Sigmoid colon (tissue), 7 donors: ENCODE measurements at places on chromosomes 12 and 14.
A peak's percentile ranks its signal among the peaks of the same experiment; 100 is the strongest.

DNA sequence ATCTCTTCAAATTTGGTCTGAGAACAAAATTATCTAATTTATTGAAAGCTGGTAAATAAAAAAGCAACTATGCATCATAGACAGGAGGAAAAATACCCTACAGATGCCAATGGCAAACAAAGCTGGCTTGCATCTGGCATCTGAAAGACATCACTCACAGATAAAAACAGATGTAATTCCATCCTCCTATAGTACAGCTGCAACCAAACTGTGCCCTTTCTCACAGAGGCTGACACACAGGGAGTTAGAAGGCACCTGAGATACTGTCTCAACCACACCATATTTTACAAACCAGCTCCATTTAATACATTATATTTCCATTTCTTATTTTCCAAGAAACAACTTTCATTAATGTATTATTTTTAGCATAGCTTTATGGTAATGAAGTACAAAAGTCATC lies 39.4 kb downstream of the DUSP16 start:
- no peak for DNase-seq

DNA sequence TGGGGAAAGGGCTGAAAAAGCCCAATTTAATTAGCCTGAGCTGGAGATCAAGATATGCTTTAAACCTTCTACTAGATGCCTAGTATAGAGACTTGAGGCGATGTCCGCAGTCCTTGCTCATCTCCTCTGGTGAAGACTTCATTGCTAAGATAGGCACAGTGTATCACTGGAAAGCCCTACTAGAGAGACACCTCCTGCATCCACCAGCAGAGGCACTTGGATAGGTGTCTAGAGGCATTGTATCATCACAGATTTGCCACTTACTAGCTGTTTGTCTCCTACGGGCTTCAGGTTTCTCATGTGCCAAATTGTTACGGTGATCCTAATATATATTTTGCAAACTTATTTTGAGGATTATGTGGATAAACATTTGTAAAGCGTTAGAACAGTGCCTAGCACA lies 1048.5 kb downstream of the GALC start:
- DNase-seq, result no peak

DNA sequence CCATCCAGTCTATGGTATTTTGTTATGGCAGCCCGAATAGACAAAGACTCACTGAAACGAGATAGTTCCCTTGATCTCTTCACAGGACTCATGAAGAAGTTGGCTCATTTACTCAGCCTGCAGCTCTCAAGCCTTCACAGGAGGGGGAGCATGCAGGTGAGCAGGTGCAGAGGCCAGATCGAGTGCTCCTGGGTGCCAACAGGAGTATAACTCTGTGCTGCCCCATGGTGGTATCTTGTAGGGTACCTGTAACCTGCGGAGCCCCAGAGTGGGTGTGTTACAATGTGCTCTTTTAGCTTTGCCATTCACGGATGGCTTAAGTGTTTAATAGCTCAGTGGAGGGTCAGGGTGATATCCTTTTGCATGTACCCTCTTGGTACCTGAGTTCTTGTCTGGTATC lies 159.5 kb downstream of the METTL25 start:
- no peak for DNase-seq

- DNase-seq, result no peak
Measured at GRCh38 chr12:122052285-122052684, 26.3 kb upstream of the MLXIP start.

- DNase-seq, result no peak
Measured at GRCh38 chr12:18151036-18151435, 61.0 kb upstream of the RERGL start.

GRCh38 chr14:68775614-68776126 lies 17.2 kb downstream of the ZFP36L1 start:
- DNase-seq, result peak; percentile 51

GRCh38 chr14:36935976-36936678 lies 236.3 kb downstream of the SLC25A21 start:
- no peak for DNase-seq

DNA sequence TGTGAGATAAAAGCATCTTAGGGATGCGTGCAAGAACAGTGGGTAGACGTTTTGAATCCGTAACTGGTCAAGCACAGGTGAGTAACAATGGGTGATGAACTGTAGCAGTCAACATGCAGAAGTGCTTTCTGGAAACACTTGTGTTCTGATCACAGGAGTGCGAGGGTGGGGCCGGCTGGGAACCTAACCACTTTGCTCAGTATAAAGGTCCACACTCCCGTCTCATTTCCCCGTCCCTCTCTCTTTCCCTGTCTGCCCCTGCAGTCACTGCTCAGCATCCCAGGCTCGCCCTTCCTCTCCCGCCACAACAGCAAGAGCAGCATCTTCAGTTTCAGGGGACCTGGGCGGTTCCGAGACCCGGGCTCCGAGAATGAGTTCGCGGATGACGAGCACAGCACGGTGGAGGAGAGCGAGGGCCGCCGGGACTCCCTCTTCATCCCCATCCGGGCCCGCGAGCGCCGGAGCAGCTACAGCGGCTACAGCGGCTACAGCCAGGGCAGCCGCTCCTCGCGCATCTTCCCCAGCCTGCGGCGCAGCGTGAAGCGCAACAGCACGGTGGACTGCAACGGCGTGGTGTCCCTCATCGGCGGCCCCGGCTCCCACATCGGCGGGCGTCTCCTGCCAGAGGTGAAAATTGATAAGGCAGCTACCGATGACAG lies 127.1 kb downstream of the FIGNL2 start:
- DNase-seq, result peak; percentile 70

DNA sequence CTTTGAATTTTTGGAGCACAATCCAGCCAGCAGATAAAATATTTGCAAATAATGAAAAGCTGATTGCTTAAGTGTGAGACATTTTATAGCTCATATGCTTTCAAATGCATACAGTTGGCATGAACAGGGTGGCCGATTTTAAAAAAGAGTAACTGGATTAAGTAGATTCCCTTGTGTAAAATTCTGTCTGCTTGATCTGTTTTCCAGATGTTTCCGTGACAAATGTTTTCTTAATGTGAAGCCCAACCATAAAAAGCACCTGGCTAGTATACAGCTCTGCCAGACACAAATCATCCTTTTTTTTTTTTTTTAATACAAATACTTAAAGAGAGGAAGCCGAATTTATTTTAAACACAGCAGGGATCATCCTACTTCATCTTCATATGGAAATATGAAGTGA lies 440.7 kb downstream of the CCER1 start:
- DNase-seq, result no peak

GRCh38 chr14:96729889-96730288 lies 67.3 kb upstream of the VRK1 start:
- no peak for DNase-seq
